ENCODE measurements at places on chromosomes 1 and 21.

DNA sequence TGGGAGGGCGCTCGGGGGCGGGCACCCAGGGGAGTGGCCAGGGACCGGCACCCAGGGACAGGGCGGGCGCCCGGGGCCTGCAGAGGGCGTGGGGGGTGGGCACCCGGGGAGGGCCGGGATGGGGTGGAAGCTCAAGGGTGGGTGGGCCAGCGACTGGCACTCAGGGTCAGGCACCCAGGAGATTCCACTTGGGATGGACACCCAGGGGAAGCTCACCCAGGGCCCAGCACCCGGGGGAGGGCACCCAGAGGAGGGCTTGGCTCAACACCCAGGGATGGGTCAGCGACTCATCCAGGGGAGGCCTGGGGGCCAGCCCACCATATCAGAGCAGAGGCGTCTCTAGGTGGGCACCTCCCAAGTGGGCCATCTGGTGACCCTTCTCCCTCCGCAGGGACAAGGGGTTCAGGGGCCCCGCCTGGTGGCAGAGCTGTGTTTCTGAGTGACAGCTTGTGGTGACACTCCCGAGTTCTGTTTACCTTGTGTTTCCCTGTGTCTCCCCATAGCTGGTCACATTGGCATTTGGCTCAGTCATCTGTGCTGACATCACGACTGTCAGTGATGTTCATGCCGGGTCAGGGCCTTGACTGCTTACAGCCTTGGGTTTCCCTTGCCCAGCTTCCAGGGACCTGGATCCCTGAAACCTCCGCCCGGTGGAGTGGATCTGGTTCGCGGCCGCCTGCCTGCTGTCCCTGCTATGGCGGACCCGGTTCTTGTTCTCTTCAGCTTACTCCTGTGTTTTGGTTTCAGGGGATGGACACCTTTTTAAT lies 749 bp downstream of the IBA57 start:
- DNase-seq, result peak; percentile 67

- DNase-seq, result no peak
Observed at GRCh38 chr1:156745881-156746280, 5.0 kb upstream of the MRPL24 start.

- DNase-seq, result no peak
Observed at GRCh38 chr21:46191257-46191685, 7.0 kb upstream of the SPATC1L start.

- no peak for DNase-seq
Observed at GRCh38 chr1:60153961-60154360, 80.4 kb upstream of the C1orf87 start.

GRCh38 chr1:104593413-104594187 lies 843.9 kb downstream of the AMY1C start:
- DNase-seq, result no peak

GRCh38 chr1:228943436-228943835 lies 208.2 kb downstream of the RHOU start:
- DNase-seq, result no peak

GRCh38 chr1:31529999-31530684 lies 46.2 kb upstream of the TINAGL1 start:
- DNase-seq, result no peak

DNA sequence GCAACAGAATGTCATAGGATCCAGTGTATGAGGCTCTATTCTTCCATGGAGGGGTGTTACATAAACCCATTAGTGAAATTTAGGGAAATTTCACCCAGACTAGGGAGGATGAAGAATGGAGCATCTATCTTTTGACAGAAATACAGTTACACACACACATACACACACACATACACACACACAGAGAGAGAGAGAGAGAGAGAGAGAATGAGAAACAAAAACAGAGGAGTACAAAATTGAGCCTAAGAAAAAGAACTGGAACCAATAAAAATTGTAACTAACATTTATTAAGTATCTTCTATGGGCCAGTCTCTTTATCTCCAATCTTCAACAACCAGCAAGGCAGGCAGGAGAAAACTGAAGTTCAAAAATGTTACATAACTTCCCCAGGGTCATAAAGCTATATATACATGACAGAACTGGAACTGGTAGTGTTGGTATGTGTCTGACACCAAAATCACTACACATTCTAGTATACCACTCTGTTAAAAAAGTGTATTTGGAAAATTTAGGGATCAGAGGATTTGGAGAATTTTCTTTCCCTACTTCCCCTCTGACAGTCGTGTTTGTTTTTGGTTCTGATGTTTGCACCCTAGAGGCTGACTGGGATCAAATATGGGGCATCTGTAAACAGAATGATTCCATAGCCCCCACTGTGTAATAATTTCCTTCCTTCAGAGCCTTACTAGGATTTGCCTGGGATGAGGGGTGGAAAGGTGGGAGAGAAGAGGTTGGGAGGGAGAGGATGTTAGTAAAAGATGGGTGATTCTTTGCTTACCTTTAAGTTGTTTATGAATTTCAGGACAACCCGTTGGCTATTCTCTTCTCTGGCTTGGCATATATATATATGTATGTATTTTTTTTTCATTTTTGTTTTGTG lies 1.0 kb upstream of the ZFYVE9 start:
- no peak for DNase-seq

GRCh38 chr1:64163970-64164369 lies 39.5 kb upstream of the UBE2U start:
- no peak for DNase-seq

GRCh38 chr1:172390683-172391551 lies 29.6 kb upstream of the C1orf105 start:
- DNase-seq, result no peak

DNA sequence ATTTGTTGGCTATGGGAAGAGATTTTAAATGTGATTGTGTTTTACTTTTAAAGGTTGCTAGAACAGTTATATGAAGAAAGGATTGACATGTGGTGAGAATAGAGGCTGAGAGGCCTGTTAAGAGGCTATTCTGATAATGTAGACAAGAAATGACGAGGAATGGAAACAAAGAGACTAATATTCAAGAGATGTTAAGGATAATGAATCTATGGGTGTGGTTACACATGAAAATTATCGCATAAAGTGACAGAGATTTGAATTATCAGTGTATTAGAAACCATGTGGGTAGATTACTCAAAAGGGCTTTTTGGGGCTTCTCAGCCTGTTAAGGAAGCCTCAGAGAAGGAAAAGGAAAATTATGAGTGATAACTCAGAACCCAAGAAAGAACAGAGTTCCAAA lies 120.4 kb downstream of the MACF1 start:
- no peak for DNase-seq

GRCh38 chr21:33126569-33126968 lies 56.6 kb downstream of the OLIG1 start:
- no peak for DNase-seq

DNA sequence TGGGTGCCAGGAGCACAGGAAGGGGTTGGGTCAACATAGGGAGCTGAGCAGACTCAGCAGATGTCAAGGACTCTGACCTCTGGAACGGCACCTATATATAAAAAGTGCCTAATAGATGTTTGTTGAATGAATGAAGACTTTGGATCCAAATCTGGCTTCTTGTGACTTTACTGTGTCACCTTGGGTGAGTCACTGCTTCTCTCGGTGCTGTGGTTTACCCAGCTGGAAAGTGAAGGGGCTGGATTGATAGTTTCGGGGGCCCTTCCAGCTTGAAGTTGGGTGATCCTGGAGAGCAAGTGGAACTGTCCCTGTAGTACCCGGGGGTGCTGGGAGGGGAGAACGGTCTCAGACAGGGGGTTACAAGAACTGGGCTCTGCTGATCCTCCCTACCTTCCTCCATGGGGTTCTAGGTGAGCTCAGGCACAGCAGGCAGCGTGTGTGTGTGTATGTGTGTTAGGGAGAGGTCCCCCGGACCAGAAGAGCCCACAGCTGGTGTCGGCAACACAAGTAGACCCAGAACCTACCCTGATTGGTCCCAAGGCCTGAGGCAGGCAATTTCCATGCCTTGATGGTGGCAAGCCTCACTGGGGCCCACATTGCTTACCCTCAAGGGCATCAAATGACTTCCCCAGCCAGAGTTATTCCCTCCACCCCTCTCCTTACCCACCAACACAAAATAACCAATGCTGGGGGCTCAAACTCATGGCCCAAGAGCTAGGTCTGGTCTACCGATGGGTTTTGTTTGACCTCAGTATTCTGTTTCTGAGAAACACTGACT lies 5.5 kb upstream of the PADI1 start:
- peak; percentile 38 for DNase-seq

DNA sequence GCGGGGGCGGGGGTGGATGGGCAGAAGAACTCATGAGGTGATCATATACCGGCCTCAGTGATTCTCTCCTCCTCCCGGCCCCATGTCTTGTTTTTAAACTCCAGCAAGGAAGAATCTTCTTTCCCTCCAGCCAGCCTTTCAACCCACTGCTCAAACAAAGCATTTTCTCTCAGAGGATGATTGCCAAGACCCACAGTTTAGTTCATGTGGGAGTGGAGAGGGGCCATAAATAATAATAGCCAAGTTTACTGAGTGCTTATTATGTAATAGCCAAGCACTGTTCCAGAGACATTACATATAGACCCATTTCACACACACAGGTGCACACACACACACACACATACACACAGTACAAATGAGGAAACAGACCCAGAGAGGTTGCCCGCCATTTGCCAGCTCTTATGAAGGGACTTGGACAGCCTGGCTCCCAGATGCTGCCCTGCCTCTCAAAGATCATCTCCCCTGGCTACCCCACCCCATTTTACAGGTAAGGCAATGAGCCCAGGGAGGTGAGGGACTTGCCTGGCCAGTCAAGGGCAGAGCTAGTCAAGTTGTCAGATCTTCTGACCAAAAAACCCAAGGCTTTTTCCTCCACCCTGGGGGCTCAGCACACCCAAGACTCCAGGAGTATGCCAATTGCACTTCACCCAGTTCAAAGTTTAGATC lies 18.0 kb upstream of the BCAR3 start:
- no peak for DNase-seq

- no peak for DNase-seq
Observed at GRCh38 chr1:185318431-185319138, 1.5 kb upstream of the IVNS1ABP start.

DNA sequence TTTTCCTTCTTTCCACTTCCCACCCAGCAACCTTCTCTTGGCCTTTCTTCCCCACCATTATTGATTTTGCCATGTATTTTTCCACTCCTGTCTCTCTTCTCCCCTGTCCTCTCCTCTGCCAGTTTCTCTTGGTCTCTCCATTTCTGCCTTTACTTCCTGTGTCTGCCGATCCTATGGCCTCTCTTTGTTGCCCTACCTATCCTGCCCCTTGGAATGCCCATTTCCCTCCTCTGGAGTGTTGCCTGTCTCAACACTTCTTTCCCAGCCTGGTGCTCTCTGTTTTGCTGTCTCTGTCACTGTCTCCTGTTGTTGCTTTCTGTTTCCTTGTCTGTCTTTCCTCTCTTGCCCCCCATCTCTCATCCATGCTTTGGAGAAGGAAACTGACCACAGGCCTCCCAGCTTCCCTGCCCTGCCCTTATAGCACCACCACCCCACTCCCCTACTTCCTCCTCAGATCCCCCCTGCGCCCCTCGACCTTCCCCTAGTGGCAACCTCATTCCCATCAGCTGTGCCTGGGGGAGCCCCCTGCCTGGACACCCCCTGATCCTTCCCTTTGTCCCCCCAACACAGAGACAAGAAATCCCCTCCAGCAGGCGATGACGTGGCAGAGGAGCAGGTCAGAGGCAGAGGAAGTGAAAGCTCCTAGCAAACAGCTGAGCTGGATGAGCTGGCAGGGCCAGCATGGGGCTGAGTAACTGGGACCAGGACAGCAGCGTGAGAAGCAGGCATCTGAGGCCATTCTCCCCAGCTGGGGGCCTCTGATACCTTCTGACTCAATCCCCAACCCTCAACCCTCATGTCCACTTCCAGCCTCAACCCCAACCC lies 6.6 kb upstream of the ETV3L start:
- peak; percentile 77 for DNase-seq

- no peak for DNase-seq
Observed at GRCh38 chr1:50667272-50667671, 244.0 kb upstream of the DMRTA2 start.

- no peak for DNase-seq
Observed at GRCh38 chr1:188433425-188433824, 1604.7 kb downstream of the PLA2G4A start.

- DNase-seq, result no peak
Observed at GRCh38 chr1:56052041-56052440, 527.3 kb downstream of the PLPP3 start.

DNA sequence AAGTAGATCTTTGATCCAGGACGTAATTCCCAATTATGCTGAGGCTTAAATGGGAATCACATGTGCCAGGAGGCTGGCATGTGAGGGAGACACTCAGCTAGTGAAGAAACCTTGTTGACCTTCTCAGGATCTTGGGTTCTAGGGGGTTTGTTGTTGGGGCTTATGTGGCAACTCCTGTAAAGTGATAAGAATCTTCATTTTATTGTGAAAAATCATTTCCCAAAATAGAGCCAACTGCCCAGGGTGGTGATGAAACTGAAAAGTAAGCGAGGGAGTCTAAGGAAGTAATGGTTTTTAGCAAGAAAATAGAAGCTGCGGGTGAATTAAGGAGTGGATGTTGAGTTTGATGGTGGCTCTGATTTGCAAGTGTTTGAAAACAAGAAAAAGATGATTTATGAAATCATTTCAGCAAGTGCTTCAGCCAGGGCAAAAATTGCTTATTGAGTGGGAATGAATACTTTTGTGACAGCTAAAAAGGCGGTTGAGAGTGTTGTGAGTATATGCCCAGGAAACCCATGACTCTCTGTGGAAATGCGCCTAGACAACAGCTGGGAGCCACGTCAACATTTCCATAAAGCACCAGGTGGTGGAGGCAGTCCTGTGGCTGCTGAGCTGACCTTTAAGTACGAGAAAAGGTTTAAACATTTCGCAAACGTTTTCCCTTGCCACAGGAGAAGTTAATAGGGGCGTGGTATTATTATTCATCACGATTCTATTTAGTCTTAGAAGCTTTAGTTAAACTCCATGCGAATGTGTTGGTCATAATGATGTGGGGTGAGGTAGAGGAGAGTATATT lies 102.7 kb downstream of the HMGB4 start:
- no peak for DNase-seq

- DNase-seq, result peak; percentile 16
Observed at GRCh38 chr1:46302641-46303037, 777 bp downstream of the LRRC41 start.

GRCh38 chr1:52424813-52425212 lies 20.4 kb downstream of the PRPF38A start:
- no peak for DNase-seq

- DNase-seq, result no peak
Observed at GRCh38 chr1:40122855-40123254, 25.8 kb upstream of the PPT1 start.

GRCh38 chr1:59570524-59570923 lies 244.2 kb upstream of the HOOK1 start:
- peak; percentile 41 for DNase-seq

DNA sequence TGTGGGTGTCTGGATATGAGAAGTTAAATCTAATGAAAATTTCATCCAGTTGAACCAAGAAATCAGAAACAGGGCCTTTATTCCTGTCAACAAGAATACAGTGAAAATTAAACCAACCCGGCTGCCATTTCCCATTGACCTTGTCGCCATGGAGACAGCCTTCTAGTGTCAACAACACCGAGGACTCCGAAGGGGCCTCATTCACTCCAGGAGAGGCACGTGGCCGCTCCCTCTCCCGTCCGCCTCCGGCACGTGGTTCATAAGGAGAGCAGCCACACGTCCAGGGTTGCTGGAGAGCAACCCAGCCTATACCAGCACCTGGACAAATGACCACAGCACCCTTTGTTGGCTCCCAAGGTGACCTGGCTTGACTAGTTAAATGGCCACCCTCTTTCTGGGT lies 120.3 kb upstream of the VAMP3 start:
- DNase-seq, result no peak
